ENCODE measurements at places on chromosomes 2 and 18.

- DNase-seq: no peak
These were observed 43.5 kb upstream of the ELAC1 start for GRCh38 chr18:50924372-50924771.

GRCh38 chr2:28239207-28239606 is 153.5 kb upstream of the FOSL2 start:
- DNase-seq: no peak

GRCh38 chr18:28814365-28814764 is 637.4 kb upstream of the CDH2 start:
- no peak for DNase-seq

- DNase-seq: no peak
These were observed 521.5 kb upstream of the NRXN1 start for GRCh38 chr2:51553476-51553875.

DNA sequence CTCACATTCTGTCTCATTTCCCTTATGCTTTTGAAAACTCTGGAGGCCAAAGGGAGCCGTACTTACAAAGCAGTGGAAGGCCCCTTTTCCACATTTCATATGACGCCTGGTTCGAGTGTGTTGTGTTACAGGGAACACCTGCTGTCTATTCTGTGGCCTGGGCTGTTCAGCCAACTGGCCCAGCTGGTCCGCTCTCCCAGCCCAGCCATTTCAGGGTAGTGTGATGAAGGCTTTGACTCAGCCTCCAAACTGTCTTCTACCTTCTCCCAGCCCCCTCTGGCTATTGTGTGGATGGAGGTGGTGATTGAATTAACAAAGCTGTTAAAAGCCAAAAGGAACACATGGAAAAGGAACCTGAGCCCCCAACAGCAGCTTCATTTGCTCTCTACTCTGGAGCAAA is 233.8 kb downstream of the ICOS start:
- DNase-seq: no peak

GRCh38 chr2:149364839-149365238 is 34.5 kb downstream of the LYPD6 start:
- no peak for DNase-seq

DNA sequence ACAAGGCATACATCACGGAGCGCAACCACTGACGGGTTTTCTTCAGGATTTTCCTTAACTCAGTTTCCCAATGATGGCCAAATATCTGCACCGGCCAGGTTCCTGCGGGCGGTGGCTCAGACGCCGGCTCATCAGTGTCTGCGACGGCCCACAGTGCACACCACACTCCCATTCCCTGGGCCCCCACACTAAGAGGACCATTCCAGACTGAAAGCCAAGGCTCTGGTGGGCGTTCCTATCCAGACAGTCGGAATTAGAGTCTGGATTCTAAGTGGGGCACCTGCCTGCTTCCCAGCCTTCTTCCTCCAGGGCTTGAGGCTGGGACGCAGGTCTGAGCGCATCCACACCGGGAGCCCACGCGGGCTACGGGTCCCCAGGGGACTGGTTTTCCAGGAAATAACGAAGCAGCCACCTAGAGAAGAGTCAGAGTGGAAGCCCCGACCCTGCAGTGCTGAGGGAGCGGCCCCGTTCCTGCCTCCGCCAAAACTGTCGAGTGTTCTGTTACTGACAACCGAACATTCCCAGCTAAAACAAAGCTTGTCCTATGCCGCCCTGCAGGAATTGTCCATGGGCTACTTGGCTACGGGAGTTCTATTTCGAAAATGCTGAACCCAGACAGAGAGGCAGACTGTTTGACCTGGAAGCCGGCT is 75.3 kb downstream of the TMEM18 start:
- no peak for DNase-seq

DNA sequence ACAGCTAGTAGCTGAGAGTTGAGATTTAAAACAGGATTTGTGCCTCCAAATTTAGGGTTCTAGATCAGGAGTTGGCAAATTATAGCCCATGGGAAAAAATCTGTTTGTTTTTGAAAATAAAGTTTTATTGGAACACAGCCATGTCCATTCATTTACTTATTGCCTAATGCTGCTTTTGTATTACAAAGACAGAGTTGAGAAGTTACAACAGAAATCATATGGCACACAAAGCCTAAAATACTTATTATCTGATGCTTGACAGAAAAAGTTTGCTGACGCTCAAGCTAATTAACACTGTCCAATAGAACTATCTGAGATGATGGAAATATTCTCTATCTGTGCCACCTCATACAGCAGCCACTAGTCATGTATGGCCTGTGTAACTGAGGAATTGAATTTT is 229.1 kb upstream of the RASGRP3 start:
- no peak for DNase-seq

DNA sequence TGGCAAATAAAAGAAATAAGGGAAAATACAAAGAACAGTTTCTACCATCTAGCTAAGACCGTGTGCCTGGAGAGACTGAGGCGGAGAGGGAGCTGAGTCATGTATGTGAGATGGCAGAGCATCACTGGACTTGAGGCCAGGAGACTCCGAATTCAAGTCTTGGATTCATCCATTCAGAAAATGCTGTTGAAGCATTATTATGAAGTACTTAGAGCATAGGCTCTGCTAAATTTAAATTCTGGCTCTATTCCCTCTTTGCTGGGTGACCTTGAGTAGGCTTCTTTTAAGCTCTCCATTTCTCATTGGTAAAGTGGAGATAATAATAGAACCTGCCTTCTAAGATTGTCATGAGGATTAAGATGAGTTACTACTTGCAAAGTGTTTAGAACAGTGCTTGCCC is 34.7 kb downstream of the NPHP1 start:
- no peak for DNase-seq

DNA sequence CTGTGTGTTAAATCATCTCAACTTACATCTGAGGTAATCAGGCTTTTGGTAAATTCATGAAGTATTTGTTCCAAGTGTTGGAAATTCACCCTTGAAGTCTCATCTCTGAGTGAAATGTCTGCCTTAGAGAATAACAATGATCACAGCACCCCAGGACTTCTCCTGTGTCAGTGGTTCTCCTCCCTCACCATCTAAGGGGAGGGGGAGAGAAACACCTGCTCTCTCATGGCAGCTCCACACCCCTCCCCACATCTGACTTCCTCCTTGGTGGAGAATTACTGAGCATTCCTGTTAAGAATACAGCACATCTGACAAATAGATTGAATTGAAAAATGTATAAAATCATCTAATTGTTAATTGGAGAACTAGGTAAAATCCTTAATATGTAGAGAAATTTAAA is 532.1 kb downstream of the RNF144A start:
- DNase-seq: no peak

- no peak for DNase-seq
These were observed 296.0 kb upstream of the MC4R start for GRCh38 chr18:60668583-60668982.

- no peak for DNase-seq
These were observed 90.8 kb upstream of the L3MBTL4 start for GRCh38 chr18:6505498-6505875.

GRCh38 chr18:48623468-48624235 is 84.8 kb downstream of the CTIF start:
- DNase-seq: no peak

DNA sequence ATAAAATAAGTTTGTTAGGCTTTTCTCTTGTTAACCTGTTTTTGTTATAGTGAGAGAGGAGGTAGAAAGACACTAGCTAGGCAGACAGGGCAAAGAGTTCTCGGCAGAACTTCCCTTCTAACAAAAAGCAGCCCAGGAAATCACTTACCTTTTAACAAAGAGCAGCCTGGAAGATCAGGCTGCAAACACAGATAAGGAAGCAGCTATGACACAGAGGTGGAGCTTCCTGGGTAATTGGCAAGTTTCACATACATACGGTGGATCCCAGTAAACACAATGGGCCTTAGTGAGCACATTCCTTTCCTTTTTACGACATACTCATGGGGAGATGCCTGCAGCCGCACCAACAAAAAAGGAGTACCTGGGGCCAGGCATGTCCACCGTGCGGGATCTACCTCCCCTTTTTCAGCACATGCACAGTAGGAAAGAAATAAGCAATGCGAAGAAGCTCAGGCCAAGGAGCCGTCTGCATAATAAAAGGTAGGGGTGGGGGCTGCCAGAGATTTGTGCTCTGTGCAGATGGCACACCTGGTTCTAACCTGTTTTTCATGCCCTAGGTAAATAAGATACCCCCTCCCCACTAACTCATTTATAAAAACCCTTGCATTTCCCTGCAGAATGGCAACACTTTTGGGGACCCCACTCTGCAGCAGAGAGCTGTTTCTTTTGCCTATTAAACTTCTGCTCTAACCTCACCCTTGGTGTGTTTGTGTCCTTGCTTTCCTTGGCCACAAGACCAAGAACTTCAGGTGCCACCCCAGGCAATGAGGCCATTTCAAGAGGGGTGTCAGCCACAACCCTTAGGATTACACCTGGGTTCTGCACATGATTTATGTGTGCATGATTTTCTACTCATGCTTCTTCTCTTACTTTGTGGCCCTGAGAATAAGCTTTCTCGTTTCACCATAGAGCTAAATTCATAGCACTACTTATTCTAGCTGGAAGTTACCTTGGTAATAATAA is 26.5 kb downstream of the MDH1 start:
- peak; percentile 11 for DNase-seq

- no peak for DNase-seq
These were observed 772.2 kb downstream of the SUCLG1 start for GRCh38 chr2:83686863-83687262.

DNA sequence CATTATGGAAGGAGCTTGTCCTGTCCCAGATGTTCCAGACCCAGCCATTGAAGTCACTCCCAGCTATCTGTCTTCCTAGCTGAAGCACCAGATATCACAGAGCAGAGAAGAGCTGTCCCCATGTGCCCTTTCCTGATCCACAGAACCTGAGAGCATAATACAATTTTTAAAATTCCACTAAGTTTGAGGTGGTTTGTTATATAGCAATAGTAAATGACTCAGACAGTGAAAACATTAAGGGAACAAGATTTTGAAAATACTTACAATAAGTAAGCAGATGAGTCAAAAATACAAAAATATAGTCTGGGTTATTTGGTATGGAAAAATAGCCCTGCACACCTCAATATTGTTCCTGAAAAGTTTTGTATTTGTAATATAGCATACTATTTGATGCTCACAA is 85.8 kb upstream of the GLS start:
- no peak for DNase-seq

DNA sequence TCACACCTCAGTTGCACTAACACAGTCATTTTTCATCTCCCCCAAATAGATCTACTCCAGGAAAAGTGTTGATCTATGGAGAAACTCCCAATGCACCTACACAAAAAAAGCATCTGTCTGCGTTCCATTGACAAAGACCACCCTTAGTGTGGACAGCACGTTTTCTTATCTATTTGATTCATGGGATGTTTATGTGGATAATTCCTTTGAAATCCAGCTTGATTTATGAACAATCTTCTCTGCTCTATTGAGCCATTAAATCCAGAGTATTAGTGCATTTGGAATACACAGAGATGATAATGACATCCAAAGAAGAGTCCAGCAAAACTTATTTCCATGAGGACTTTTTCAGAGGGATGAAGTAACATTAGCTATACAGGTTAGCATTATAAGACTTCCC is 1221.9 kb upstream of the NXPH2 start:
- no peak for DNase-seq

GRCh38 chr18:29326214-29326613 is 1149.3 kb upstream of the CDH2 start:
- no peak for DNase-seq

- DNase-seq: no peak
These were observed 85.1 kb upstream of the FZD5 start for GRCh38 chr2:207854484-207855440.

- no peak for DNase-seq
These were observed 61.5 kb upstream of the RPE start for GRCh38 chr2:209940936-209941335.

- no peak for DNase-seq
These were observed 121.1 kb upstream of the KLHL14 start for GRCh38 chr18:32893915-32894314.

GRCh38 chr2:128600581-128601297 is 282.1 kb upstream of the HS6ST1 start:
- no peak for DNase-seq

DNA sequence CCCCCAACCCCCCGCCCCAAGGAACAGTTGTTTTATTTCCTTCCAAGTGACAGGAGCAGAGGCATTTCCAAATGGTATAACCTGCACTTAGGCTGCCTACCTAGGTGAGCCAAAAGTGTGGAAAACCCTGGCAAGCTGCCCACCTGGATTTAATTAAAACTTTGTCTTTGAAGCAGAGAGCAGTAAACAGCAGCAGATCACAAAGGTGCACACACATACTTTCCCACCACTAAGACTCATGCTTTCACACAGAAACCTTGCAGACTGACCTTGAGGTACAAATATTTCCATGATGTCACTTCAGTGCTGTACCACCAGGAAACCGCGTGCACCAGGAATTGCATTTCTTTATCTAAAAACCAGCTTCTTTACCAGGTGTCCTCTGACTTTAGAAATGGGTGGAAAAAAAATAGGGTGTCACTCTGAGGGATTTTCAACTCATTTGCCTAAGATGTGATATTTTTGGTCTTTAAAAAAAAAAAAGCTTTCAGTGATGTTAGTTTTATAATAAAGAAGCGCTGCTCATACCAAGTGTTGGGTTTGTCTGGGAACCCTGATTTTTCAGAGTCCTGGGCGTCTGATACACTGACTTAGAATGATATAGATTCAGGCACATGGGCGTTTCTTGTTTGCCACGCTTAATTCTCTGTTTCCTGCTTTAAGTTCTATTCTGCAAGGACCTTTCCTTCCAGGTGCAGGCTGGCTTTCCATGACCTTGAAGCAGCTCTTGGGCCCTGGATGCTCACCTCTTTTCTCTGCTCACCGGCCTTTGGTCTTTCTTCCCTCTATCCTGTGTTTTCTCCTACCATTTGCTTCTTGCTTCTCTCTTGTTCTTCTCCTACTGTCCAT is 70.7 kb upstream of the BCL2L11 start:
- no peak for DNase-seq

GRCh38 chr18:61870151-61870550 is 22.7 kb downstream of the RNF152 start:
- no peak for DNase-seq

Measured in 8988T (cell line).